ENCODE measurements at places on chromosomes 3 and 15.

DNA sequence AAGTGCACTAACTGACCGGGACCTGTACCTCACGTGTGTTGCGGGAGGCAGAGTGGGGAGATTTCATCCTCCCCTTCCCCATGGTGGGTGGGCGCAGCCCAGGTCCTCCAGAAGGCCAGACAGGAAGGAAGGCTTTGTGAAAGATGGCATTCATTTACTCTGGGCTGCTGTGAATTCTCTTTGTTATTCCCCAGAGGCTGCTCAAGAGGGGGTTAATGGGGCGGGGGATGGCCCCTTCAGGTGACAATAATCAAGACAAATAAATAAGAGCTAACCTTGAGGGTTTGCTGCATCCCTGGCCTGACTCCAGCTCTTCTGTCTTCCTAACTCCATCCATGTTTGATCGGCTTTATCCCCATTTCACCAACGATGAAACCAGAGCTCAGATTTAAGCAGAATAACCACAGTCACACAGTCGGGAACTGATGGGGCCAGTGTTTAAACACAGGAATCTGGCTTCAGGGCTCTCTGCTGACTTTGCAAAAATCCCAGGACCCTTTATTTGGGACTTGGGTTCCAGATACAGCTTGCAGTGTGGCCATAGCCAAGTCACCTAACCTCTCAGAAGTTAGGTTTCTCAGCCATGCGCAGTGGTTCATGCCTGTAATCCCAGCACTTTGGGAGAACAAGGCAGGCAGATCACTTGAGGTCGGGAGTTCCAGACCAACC is 16.5 kb downstream of the PIF1 start:
- no peak for DNase-seq

DNA sequence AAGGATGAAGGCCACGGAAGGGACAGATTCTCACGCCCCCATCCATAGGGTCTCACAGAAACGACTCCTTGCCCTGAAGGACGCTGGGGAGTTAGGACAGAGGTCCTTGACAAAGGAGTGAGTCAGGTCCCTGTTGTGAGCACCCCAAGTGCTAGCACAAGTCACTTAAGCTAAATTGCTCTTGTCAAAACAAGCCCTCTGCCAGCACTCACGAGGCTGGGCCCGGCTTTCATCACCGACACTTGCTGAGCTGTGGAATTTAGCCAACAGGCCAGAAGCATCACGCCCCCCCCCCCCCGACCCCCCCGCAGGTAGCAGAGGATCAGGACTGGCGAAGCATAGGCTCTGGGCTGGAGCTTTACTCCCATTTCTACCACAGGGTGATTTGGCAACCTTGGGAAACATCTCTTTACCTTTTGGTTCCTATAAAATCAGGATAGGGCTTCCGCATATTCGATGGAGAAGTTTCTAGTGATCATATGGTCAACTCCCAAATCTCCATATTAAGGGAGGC is 75.4 kb downstream of the ADCY5 start:
- DNase-seq: no peak

- no peak for DNase-seq
Observed at GRCh38 chr3:129343643-129344360, 65.1 kb downstream of the HMCES start.

- no peak for DNase-seq
Observed at GRCh38 chr3:81958972-81959640, 197.7 kb upstream of the GBE1 start.

GRCh38 chr3:181952221-181952620 is 240.5 kb downstream of the SOX2 start:
- DNase-seq: no peak

DNA sequence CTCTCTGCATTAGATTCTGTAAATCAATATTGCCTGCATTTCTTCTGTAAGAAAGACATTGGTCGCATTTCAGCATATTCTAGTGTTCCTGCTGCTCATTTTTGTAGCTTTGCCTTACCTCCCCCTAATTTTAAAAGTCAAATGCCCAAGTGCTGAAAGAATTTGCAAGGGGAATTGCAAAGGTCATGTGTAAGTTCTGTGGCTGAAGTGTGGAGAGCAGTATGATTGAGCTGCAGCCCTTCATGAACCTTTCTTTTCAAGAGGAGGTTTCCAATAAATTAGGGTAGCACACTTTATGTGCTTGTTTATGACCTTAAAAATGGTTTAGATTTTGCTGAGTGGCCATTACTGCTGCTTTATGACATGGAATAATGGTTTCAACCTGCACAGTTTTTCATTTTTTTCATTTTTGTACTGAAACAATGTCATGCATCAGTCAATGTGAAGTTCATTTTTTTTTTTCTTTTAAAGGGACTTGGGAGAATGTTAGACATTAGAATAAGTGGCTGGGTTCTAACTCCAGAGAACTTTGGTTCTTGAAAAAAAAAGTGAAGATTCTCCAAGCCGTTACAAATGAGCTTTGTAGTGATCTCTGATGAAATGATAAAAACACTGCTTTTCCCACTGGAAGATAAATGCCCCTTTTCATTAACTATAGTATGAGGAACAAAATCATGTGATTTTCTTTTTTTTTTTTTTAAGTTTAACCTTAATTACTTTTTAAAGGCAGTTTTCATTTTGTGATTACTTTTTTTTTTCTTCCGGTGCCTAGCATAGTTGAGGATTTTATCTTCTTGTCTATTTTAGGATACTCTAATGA is 99.6 kb downstream of the MITF start:
- DNase-seq: no peak

DNA sequence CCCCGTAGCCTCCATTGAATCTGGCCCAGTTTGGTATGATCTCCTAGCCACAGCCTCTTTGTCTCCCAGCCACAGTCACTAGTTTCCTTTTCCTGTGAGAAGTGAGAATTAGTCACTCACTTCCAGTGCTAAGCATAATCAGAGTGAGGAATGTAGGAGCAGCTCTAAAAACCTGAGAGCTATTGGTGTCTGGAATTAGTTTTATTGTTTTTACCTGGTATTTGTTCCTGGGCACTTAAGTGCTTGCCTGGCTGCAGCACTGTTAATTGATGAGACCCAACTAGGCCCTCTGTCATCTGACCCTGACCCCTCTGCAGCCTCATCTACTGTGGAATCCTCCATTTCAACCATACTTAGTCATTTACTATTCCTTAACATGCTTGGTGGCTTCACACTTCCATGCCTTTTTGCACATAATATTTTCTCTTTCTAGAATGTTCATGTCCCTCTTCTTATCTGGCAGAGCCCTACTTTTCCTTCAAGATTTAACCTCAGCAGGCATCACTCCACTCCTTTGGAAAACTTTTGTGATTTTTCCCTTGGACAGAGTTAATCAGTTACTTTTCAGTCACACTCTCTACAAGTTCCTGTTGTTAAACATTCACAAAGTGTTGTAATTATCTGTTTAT is 48.8 kb downstream of the PDE8A start:
- no peak for DNase-seq

GRCh38 chr3:50155891-50156290 is 767 bp downstream of the SEMA3F start:
- DNase-seq: no peak

GRCh38 chr3:25485673-25486072 is 57.6 kb downstream of the RARB start:
- no peak for DNase-seq

DNA sequence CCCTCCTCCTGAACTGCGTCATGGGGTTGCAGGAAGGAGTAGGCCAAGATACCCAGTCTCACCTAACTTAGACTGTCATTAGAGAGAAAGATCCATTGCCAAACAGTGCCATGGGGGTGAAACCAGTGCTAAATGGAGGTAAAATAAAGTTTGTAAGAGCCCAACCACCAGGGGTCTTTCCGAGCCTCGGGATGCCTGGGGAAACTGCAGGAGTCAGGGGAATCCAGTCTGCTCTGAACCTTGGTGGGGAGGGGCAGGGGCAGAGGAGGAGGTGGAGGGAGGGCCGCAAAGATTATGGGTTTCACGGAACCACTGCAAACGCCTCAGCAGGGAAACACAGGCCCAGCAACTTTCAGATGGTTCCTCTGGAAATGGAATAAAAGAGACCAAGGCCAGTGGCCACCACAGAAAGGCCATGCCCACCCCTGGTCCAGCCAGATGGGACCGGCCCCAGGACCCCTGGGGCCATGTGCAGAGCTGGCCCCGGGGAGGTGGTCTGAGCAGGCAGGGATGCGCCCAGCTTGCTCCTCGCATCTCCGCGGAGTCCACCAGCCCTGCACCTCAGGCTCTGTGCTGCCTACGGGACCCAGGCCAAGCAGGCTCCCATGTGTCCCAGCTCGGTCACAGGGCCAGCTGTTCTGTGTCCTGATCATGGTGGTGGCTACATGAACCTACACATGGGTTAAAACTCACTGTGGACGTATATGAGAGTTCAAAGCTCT is 19.8 kb upstream of the GP9 start:
- no peak for DNase-seq

DNA sequence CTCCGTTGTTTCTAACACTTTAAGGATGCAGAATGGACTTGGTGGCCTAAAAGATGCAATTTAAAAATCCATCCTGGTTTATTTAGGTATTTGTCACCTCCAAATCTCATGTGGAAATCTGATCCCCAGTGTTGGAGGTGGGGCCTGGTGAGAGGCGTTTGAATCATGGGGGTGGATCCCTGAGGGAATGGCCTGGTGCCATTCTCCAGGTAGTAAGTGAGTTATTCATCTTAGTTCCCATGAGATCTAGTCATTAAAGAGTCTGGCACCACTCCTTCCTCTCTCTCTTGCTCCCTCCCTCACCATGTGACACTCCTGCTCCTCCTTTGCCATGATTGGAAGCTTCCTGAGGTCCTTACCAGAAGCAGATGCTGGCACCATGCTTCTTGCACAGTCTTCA is 339.1 kb downstream of the NTRK3 start:
- DNase-seq: no peak

DNA sequence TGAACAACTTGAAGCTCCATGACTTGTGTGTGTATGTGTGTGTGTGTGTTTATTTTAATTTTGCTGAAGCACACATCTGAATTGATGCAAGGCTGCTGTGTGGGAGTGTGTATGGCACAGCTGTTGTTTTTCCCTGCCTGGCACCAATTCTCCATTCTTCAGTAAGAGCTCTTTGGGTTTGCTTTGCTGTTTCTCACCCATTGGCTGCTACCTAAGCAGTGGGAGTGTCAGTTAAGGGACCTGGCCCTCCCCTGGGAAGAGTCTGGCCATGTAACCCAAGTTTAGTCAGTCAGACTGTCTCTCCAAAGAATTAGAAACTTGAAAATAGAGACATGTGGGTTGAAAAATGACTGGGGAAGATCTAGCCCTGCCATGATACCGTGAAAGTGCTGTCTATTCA is 126.2 kb upstream of the SYNPR start:
- no peak for DNase-seq
